ENCODE measurements at places on chromosomes 5 and 9.

DNA sequence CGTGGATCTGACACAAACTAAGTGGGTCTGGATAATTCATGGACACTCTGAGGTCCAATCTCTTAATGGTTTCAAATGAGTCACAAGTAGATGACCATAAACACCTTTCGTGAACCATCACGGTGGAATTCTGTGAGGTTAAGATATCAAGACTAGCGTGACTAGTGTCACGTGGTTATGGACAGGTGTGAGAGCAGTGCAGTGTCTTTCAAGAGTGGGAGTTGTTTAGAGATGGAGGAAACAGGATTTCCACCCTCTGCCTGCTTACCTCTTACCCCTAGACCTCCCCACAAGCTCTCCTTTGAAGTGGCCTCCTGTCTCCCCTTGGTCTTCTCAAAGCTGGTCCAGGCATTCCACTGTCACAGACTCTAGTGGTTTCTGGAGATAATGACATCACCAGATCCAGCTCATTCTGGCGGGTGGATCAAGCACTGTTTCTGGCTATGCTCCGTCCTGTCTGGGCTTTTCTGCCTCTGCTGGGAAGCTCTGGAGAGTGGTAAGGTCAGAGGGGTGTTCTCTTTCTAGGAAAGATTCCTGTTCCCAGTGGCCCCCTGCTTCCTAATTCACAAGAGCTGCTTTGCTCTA, 20.0 kb upstream of the ZNF782 start:
- DNase-seq: no peak

DNA sequence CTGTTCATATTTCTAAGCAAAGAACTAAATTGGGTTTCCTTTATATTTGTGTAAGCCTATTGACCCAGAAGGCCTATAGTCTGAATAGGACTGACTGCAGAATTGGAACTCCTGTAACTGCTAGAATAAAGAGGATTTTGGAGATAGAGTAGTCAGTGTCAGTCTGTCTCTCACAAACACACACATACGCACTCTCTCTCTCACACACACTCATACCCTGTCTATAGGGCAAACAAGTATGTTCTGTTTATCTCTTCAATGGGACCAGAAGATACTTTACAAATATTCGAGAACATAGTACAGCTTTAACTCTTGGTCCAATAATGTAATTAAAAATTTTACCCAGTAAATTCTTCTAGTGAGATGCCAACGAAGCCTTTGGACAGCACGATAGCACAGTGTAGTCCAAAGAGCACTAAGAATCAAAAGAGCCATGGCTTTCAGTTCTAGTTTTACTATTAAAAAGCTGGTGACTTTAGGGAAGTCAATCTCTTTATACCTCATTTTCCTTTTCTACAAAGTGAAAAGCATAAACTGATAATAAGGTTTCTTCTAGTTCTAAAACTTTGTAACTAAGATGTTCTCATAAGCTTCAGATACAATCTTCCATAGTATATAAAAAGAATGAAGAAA, 19.3 kb downstream of the ABHD17B start:
- no peak for DNase-seq

DNA sequence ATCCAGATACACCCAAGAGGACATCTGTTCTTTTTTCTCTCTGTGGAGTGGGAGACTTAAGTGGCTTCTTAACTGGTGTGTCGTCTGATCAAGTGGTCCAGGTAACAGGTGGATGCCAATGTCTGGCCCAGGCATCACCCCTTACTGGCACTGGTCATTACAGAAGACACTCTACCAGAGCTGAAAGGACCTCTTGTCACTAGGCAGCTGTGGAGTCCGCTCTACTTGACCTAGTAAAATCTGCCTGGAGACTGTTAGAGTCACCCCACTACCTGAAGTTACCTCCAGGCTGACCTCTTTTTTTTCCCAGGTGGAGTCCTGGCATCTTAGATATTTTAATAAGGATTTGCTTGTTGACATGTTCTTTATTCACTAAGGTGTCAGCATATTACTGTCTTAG, 22.5 kb downstream of the FXN start:
- DNase-seq: no peak

GRCh38 chr5:63401436-63402046, 560.7 kb downstream of the HTR1A start:
- no peak for DNase-seq

DNA sequence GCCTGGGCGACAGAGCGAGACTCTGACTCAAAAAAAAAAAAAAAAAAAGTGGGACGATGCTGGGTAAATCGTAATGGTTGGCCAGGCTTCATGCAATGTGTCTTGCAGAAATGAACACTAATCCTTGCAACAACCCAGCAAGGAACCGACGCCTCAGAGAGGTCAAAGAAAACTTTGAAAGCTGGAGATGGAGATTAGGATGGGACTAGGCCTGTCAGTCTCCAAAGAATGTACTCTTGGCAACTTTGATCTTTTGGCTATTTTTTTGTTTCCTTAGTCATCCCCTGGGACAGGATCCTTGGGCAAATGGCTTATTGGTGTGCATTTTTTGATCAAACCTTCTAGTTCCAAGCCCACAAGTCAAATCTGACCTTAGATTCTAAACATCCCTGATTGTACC, 10.6 kb upstream of the PWWP2A start:
- no peak for DNase-seq

- no peak for DNase-seq
Observed at GRCh38 chr9:93577975-93578682, 1.7 kb downstream of the PHF2 start.

DNA sequence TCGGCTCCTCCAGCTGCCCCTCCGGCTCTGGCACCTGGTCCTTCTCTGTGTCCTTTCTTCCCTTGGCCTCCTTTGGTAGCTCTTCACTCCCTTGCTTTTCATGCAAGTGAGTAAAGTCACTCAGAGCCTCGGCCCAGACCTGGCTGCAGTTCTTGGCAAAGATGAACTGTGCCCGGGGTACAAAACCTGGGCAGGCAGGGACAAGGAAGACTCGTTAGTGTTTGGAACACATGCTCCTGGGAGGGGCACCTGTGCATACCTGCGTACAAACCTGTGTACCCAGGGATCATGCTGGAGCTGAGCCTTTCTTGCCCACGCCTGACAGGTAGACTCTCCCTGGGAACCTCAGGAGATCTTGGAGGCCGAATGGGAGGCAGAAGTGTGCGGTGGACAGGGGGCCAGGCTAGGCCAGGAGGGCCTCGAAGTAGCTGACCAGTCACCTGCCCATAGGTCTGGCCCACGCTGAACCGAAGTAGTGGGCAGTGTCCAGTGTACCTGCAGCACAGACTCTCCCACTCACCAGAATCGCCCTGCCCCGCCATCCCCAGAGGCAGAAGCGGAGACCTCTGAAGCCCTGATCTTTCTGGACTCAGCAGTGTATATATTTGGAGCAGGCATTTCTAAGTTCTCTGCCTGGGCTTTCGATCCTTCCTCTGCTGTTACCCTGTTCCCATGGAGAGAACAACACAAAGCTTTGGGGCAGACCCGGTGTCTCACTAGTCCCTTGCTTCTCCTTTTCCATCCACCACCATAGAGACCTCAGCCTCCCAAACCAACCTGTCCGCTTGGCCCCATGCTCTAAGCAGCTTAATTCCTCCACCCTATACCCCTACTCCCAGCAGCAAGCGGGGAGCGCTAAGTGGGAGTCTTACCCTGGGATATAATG, 41.9 kb upstream of the TESK1 start:
- DNase-seq: no peak

- DNase-seq: no peak
Observed at GRCh38 chr5:30343707-30344106, 849.8 kb upstream of the CDH6 start.
